WTC11 (cell line): ENCODE measurements at places on chromosomes 4 and X. TPM values are rescaled to one million over a fixed set of nuclear protein-coding genes. Genes with fewer than 3 reads are reported as not detected.

- DNase-seq, result peak; percentile 25
- H3K36me3 ChIP-seq, result no peaks in the 10 kb centered on the region
- H3K4me1 ChIP-seq, result peaks cover 27% of the 10 kb centered on the region
- H3K4me3 ChIP-seq, result peak overlapping the region; percentile 79
- H3K27me3 ChIP-seq, result peaks cover 31% of the 10 kb centered on the region
- H3K27ac ChIP-seq, result peak overlapping the region; percentile 59
Observed at GRCh38 chr4:180057299-180057721, 2185.9 kb upstream of the TENM3 start.

DNA sequence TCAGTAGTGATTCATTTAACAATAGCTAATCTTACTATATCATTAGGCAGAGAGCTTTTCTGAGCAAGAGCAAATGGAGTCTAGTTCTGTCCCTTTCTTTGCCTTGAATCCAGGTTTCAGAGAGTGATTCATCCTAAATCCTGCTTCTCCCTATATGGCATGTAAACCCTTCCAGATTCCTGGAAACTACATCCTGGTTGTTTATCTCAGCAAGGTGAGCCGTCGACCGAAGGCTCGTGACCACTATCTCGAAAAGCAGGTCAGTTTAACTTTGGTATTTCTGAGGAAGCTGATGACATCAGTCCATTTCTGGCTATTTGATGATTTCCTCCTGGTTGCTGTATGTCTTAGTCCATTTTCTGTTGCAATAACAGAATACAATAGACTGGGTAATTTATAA lies 40.7 kb upstream of the ERVMER34-1 start:
- H3K36me3 ChIP-seq, result no peaks in the 10 kb centered on the region
- DNase-seq, result no peak
- no peak overlapping the region for H3K27ac ChIP-seq
- no peak overlapping the region for H3K4me3 ChIP-seq
- peaks cover 8% of the 10 kb centered on the region for H3K4me1 ChIP-seq

- no peak for DNase-seq
- H3K27ac ChIP-seq, result peak overlapping the region; percentile 99
- H3K27me3 ChIP-seq, result no peaks in the 10 kb centered on the region
- peaks cover 49% of the 10 kb centered on the region for H3K36me3 ChIP-seq
- H3K4me3 ChIP-seq, result no peak overlapping the region
Observed at GRCh38 chr4:145779319-145779801, 99.4 kb downstream of the C4orf51 start.

- no peak overlapping the region for H3K27ac ChIP-seq
- DNase-seq, result no peak
- no peaks in the 10 kb centered on the region for H3K36me3 ChIP-seq
- no peak overlapping the region for H3K4me3 ChIP-seq
- H3K4me1 ChIP-seq, result peaks cover 47% of the 10 kb centered on the region
Observed at GRCh38 chr4:143399113-143399949, 62.7 kb downstream of the GAB1 start.

IQCM gene
- total RNA-seq, result 0.11 TPM in 1 of 3 replicates, not detected in the others

FAM3A gene
- total RNA-seq, result 23.5 to 26.5 TPM (median 25.0 TPM) in 3 replicates

RPS6KA6 gene
- 13.1 to 14.8 TPM (median 13.3 TPM) in 3 replicates for total RNA-seq

ARMCX6 gene
- 27.0 to 30.3 TPM (median 28.4 TPM) in 3 replicates for total RNA-seq

LRBA gene
- total RNA-seq, result 69.1 to 74.9 TPM (median 69.6 TPM) in 3 replicates
